Subcutaneous adipose tissue (tissue), 4 donors: ENCODE measurements at places on chromosomes 6 and 20. TPM values are rescaled to one million over a fixed set of nuclear protein-coding genes. Genes with fewer than 3 reads are reported as not detected.

Gene WASF1
- total RNA-seq, result 14.4 TPM

Gene CALHM4
- total RNA-seq, result not detected

Gene LY6G6F
- total RNA-seq, result not detected

Gene RIMS1
- total RNA-seq, result 0.19 TPM

Gene DEFB124
- total RNA-seq, result not detected

Gene CRISP3
- not detected for total RNA-seq

Gene DAAM2
- 125 TPM for total RNA-seq

Gene ZNF311
- total RNA-seq, result not detected
